Stimulated activated CD8-positive, alpha-beta memory T cell treated with anti-CD3 and anti-CD28 coated beads, Interleukin-7, amount 100 ng/mL, for 24 hours (primary cell): ENCODE measurements at places on chromosomes 7 and 10.

DNA sequence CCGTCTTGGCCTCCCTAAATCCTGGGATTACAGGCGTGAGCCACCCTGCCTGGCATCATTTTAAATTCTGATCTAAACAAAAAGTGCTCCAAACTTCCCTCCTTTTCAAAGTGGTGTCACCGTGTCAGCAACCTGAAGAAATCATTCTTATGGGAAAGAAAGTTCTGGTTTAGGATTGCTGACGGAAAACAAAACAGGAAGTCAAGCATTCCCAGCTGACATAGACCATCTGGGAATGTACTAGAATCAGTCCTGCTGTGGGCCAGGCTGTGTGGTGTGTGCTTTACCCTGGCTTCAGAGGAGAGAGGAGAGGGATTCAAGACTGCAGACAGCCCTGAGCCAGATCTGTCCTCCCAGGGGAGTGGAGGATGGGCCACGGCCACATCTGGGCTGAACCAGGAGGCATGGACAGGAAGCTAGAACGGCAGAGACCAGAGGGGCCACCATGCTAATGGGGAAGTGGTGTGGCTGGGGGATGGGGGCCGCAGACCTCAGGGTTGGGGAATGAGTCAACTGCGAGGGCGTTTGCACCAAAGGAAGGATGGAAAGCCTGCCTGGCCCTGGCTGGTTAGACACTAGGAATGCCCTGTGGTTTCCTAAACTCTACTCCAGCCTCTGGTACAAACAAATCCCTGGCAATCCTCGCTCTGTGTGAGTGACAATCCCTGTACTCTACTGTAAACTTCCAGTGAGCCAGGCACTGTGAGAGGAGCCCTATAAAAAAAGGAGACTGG, 16.7 kb upstream of the CLIP2 start:
- no peak for DNase-seq

GRCh38 chr7:102175423-102176170, 111.1 kb upstream of the SH2B2 start:
- DNase-seq, result no peak

DNA sequence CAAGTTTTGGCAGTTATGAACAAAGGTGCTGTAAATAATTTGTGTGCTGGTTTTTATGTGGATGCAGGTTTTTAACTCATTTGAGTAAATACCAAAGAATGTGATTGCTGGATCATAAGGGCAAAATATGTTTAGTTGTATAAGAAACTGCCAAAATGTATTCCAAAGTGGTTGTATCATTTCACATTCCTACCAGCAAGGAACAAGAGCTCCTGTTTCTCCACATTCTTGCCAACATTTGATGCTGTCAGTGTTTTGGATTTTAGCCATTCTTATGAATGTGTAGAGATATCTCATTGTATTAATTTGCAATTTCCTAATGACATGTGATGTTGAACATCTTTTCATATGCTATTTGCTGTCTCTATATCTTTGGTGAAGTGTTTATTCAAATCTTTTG, 207.3 kb upstream of the LRGUK start:
- DNase-seq, result no peak

DNA sequence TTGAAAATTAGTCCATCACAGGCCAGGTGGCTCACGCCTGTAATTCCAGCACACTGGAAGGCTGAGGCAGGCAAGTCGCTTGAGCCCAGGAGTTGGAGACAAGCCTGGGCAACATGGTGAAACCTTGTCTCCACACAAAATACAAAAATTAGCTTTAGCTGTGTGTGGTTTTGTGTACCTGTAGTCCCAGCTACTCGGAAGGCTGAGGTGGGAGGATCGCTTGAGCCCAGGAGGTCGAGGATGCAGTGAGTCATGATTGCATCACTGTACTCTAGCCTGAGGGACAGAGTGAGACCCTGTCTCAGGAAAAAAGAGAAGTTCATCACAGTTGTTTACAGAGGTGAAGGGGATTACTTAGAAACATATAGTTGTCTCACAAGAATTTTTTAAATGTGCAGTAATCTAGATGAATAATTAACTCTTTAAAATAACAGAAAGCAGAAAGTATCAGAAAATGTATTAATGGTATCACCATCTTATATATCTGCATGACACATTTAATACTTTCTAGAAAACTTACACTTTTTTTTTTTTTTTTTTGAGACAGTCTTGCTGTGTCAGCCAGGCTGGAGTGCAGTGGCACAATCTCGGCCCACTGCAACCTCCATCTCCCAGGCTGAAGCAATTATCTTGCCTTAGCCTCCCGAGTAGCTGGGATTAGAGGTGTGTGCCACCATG, 8.9 kb downstream of the LCOR start:
- no peak for DNase-seq

- DNase-seq, result no peak
Measured at GRCh38 chr10:112132435-112132834, 51.1 kb downstream of the GPAM start.
